ENCODE measurements at places on chromosomes 1 and 21.

DNA sequence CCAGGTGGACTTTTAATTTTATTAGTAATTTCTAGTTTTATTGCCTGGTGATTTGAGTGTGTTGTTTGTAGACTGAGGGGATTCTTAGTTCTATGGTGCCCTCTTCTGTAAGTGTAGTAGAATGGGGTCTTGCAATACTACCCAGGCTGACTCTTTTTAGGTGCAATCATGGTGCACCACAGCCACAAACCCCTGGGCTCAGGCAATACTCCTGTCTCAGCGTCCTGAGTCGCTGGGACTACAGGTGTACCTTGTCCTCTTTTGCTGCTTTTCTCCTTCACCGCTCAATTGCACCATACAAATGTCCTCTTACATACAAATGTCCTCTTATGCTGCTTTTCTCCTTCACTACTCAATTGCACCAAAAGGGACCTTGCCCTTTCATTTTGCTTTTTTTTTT is 43.1 kb downstream of the SCP2 start:
- no peak for DNase-seq

DNA sequence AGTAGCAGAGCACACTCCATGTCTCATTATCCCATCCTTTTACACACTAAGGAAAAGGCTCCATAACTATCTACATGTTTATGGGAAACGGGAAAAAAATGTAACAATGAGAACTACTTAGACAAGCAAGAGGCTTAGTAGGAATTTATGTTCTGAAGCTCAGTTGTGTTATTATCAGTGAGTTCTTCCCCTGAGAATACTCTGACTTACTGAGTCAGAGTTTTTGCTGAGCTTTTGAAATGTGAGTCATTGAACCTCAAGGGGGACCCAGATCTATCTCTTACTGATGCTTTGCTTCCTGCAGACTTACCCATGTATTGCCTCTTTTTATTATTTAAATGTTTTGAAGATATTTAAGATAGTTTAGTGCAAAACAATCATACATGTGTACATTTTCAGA is 20.1 kb downstream of the CFHR5 start:
- DNase-seq = no peak

GRCh38 chr1:7529917-7530316 is 241.2 kb upstream of the VAMP3 start:
- DNase-seq = no peak

DNA sequence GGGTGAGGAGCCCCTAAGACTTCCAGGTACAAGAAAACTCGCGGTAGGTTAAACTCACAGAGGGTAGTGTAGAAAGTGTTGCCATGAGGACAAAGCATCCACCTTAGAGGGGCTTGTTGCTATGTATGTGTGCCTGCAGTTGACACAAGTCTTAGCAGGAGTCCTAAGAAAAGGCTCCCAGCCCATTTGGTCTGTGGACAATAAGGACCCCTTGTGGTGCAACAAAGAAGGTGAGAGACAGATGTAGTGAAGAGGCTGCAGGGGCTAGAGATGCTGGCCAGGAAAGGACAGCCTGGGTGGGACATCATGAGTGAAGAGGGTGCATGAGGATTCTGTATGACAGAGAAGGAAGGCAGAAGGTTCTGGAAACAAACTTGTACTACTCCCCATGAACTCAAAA is 36.3 kb upstream of the IL10 start:
- DNase-seq = no peak

DNA sequence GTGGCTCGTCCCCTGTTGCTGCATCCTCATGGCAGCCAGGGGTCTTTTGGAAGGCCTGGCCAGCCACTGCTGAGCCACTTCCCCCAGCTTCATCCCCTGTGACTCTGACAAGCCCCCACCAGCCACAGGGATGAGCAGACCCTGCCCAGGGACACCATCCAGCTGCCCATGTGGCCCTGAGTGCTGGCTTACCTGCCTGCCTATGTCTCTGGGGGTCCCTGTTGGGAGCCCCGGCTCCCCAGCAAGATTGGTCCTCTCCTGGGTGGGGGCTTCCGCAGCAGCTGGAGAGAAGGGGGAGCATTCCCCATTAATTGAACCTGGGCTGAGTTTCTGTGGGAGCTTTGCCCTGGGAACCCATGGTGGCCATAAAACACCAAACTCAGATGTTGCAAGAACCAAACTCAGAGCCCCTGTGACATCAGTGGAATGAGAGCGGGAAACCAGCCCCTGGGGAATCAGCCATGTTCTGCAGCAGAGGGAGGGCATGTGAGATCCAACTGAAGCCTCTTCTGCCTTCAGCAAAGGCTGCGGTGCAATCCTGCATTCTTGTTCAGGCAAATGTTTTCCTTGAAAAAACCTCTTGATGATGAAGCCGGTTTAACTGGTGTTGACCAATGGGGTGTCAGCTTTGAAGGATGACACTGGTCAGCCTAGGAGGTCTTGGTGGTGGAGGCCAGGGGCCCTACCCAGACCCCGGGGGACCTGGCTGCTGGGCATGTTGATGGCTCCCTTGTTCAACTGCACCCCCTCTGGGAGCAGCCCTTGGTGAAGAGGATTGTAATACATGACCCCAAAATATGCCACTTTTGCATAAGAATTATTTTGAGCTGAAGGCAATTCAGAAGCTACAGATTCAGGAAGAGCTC is 28.3 kb upstream of the COL18A1 start:
- DNase-seq = no peak

GRCh38 chr1:213003256-213003655 is 12.4 kb downstream of the ANGEL2 start:
- DNase-seq = no peak

GRCh38 chr1:246178717-246179311 is 328.3 kb downstream of the SMYD3 start:
- DNase-seq = no peak

DNA sequence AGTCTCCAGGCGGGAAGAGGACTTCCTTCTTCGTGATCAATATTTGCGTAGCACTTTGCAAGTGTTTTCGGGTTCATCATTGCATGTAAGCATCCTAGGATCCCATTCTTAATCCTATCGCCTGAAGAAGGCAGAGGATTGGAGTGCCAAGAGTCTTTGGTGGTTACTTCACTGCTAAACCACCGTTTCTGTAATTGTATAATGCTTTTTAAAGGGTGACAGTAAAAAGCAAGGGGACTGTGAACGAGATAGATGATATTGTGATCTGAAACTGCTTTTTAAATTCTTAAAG is 345 bp upstream of the ALDH9A1 start:
- no peak for DNase-seq

DNA sequence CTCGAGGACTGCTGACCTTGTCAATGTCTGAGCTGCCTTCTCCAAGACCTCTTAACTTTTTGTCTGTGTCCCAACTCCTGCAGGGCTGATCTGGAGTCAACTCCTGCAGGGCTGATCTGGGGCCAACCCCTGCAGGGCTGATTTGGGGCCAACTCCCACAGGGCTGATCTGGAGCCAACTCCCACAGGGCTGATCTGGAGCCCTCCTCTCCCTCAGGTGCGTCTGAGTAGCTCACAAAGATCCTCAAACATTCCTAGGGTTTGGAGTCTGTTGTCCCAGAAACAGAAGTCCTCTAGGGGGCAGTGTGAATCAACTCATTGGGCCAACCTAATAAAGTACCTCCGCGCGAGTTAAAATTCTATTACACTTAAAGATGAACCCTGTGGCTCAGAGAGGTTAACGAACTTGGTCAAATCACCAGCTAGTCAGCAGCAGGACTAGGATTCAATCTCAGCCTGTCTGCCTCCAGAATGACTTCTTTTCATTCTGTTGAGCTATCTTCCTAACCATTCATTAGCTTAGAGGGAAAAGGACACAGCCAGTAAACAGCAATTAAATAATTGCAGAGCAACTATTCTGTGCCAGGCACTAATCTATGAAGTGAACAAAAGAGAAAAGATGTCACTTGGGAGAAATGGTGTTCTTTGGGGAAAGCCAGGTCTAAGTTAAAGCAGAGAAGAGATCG is 17.2 kb upstream of the RLF start:
- no peak for DNase-seq

Data from posterior cingulate gyrus (tissue), 11 donors.